ENCODE measurements at places on chromosomes 11 and 22. TPM values are rescaled to one million over a fixed set of nuclear protein-coding genes. Genes with fewer than 3 reads are reported as not detected.

HSPB2 gene
- not detected for total RNA-seq

ACR gene
- total RNA-seq, result not detected

FAM227A gene
- total RNA-seq, result 2.4 TPM

PNPLA3 gene
- 3.5 TPM for total RNA-seq

TRPM5 gene
- total RNA-seq, result not detected

SLC1A2 gene
- 6.2 TPM for total RNA-seq

ANKK1 gene
- under 0.01 TPM for total RNA-seq

HBG1 gene
- not detected for total RNA-seq

CD3G gene
- total RNA-seq, result 0.12 TPM

TMEM121B gene
- total RNA-seq, result 0.11 TPM

IL17REL gene
- total RNA-seq, result not detected

WBP2NL gene
- total RNA-seq, result 0.50 TPM

MIAT gene
- total RNA-seq, result 1.5 TPM

SLC2A11 gene
- total RNA-seq, result 17.0 TPM

FOLR1 gene
- 0.12 TPM for total RNA-seq

FHIP1B gene
- total RNA-seq, result 13.0 TPM

DNAJB13 gene
- total RNA-seq, result not detected

CHST1 gene
- total RNA-seq, result 1.7 TPM

HTR3B gene
- not detected for total RNA-seq

DPP3 gene
- total RNA-seq, result 50.4 TPM

GTSE1 gene
- 16.8 TPM for total RNA-seq

RASL10A gene
- not detected for total RNA-seq

SULT4A1 gene
- total RNA-seq, result not detected

ATG2A gene
- 17.5 TPM for total RNA-seq

Data from uterine smooth muscle cell (primary cell).